Suppressor macrophage treated with lipopolysaccharide for 4 hours (primary cell): ENCODE measurements at places on chromosomes 13 and 19.
A peak's percentile ranks its signal among the peaks of the same experiment; 100 is the strongest.

GRCh38 chr13:48593536-48593935 lies 60.2 kb upstream of the CYSLTR2 start:
- no peak for DNase-seq

GRCh38 chr19:364496-365287 lies 20.1 kb upstream of the MIER2 start:
- no peak for DNase-seq

DNA sequence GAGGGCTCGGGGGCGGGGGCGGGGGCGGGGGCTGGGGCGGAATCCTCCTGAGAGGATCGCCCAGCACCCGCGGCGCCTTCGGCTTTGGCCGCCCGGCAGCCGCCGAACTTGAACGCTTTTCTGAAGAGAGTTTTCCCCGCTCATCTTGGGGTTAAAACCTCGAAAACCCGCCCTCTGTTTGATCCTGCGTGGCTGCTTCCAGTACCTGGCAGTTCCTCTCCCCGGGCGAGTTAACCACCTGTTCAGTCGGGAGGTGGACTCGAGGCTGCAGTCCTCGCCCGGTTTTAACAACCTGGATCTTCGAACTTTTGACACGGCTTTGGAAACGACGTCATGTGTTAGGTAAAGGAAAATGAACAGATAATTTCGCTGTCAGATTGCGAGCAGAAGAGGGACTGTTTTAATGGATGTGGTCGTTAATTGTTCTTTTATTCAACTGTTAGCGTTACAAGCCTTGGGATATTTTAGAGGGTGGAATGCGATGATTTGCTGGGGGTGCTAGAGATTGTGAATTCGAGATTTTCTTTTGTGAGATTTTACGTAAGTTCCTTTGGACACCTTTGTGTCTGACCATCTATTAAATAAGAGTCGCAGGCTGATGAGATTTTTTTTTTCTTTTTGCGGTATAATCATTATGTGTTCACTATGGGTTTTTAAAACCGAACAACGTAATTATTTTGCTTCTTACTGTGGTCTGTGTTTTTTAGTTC lies 1.0 kb downstream of the FNDC3A start:
- DNase-seq, result no peak

DNA sequence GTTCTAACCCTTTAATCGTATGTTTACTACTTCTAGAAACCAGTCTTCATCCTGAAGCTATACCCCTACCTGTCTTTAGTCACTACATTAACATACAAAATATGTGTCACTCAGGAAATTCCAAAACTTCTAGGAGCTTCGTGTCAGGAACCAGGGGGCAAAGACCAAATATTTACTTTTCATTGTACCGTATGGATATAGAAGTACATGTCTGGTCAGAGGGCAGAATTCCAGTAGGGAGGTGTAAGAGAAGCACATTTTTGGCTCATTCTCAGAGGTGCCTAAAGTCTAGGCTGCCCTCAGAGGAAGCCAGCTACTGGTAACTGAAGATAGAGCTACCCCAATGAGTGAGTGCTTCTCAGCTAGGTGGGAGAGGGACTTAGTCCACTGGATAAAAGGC lies 320.7 kb downstream of the DIAPH3 start:
- no peak for DNase-seq

DNA sequence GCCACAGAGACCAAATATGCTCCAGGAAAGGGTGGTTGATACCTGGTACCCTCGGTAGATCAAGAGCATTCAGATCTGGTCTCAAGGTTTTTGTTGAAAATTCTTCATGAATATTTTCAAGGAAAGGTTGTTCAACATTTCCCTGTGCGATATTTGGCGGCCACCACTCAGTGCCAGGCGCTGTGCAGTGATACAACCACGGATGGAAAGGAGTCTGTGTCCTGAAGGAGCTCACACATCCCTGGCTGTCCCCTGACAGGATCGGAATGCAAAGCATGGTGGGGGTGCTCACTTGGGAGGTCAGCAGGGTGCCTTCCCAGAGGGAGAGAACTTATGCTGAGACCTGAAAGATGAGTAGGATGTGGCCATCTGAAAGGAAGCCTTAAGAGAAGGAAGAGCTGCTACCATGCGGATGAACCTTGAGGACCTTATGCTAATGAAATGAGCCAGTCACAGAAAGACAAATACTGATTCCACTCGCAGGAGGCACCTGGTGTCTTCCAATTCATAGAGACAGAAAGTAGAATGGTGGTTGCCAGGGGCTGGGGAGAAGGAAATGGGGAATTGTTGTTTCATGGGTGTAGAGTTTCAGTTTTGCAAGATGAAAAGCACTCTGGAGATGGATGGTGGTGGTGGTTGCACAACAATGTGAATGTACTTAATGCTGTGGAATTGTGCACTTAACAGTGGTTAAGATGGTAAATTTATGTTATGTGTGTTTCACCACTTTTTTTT lies 41.6 kb downstream of the HSPH1 start:
- DNase-seq, result no peak

GRCh38 chr19:49772850-49773432 lies 6.1 kb downstream of the AP2A1 start:
- no peak for DNase-seq

DNA sequence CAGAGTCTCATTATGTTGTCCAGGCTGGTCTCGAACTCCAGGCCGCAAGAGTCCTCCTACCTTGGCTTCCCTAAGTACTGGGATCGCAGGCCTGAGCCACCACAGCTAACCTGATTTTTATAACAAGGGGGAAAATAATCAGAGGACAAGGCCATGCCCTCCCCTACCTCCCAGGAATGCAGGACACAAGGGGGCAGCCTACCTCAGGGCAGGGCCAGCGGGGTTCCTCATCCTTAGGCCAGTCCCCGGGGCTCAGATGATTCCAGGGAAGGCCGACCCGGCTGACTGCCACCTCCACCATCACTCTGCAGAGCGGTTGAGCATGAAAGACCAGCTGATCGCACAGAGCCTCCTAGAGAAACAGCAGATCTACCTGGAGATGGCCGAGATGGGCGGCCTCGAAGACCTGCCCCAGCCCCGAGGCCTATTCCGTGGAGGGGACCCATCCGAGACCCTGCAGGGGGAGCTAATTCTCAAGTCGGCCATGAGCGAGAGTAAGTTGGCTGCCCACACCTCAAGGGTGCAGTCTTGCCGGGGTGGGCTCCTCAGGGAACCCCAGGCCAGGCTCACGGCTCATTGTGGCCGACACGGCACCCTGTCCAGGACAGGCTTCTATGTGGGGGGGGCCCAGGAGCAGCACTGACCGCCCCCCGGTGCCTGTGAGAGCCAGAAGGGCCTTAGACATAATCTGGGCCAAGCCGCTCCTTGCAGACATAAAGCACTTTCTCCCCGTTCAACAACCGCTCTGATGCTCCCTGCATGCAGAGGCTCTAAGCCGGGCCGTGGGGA lies 26.8 kb downstream of the PEX11G start:
- no peak for DNase-seq

DNA sequence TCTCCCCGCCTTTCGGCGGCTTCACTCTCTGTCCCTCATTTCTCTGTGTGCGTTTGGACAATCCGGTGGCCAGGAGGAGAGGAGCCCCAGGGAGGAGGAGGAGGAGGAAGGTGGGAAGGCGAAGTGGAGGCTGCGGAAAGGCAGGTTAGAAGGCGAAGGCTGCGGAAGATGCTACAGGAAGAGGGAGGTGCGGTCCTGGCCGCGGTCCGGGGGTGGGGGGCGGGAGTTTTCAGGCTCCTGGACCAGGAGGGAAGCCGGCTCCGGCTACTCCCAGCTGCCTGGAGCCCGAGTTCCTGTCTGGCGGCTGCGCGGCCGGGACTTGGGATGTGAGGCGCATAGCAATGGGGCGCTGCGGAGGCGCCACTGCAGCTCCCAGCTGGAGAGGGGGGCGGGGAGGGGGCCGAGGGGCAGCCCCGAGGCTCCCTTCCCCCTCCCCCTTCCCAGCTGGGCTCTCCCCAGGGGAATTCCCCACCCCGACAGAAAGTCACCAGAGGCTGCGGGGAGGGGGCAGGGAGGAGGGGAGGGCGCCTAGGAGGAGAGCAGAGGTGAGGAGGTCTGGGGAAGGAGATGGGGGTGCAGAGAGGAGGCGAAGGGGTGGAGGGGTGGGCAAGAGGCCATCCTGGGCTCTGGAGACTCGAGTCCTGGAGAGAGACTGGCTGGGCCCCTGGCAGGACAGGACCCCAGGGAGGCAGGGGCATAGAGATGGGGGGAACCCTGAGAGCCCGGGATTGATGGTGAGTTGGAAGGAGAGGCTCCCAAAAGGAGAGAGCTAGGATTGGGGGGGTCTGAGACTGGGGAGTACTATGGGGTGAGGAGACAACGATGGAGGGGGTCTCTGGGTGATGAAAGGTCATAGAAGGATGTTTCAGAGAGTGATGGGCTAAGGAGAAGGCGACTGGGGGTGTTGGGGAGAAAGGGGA lies 2.0 kb downstream of the LRRC4B start:
- no peak for DNase-seq

GRCh38 chr13:49319951-49320350 lies 72.2 kb downstream of the CDADC1 start:
- no peak for DNase-seq

DNA sequence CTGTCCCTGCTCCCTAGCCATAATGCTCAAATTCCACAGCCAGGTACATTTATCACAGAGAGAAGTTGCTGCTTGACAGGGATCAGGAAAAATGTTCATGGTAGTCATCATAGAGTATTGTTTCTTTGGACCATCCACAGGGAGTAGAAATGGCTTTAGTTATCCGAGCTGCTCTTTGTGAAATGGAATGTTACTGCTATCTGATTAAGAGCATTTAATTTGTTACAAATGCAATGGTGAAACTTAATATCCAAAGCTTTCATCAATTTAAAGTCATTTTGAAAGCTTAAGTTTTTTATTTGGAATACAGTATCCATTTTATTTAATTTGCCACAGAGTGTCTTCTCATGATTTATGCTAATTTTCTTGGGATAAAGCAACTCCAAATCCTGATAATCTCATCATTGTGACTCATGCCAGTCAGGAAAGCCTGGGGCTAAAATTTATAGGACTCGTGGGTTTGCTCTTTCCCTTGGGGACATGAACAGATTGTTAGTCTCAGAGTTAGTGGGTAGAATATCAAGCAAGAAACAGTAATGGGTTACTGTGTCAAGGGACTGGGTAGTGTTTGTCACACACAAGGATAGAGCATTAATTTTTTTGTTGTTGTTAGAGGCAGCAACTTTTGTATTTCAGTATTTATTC lies 59.8 kb downstream of the SCEL start:
- DNase-seq, result no peak

DNA sequence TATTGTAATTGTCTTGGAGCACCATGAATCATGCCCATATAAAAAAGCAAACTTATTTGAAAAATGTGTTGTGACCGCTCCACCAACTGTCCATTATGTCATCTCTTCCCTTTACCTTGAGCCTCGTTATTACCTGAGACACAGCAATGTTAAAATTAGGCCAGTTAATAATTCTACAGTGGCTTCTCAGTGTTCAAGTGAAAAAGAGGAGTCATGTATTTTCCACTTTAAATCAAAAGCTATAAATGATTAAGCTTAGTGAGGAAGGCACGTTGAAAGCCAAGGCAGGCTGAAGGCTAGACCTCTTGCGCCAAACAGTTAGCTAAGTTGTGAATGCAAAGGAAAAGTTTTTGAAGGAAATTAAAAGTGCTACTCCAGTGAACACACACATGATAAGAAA lies 210.5 kb downstream of the GPC6 start:
- DNase-seq, result no peak

DNA sequence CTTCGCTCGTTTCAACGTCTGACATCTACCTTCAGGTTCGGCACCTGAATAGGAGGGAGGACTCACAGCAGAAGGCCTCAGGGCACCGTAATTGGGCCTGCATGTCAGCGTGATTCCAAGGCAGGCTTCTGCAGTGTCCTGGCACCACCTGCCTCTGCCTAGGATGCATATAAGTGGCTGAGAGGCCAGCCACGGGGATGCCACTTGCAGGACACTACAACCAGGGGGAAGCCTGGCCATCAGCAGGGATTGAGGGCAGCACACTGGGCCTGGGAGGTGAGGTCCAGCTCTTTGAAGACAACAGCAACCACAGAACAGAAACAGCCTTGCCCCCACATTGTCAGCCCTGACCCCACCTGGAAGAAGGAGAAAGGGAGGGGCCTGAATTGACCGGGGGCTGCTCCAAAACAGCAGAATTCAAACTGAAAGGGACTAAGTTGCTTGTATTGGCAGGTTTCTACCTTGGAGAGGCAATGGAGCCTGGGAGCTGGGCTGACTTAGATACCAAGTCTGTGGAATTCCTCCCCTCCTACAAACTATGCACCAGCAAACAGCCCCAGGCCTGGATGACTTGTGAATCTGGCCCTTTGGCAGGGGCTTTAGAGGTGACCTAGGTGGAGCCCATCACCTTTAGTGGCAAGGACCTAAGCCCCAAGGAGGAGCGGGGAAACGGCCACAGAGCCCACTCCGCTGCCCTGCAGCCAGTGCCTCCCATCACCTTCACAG lies 34.1 kb upstream of the POMP start:
- DNase-seq, result no peak

- no peak for DNase-seq
Measured at GRCh38 chr13:112143753-112144615, 77.0 kb downstream of the SOX1 start.

GRCh38 chr19:14915116-14915515 lies 26.2 kb upstream of the OR7C2 start:
- DNase-seq, result no peak

GRCh38 chr13:70390968-70391367 lies 282.7 kb upstream of the KLHL1 start:
- no peak for DNase-seq

- DNase-seq, result no peak
Measured at GRCh38 chr13:79658333-79658975, 177.5 kb downstream of the NDFIP2 start.

GRCh38 chr19:12156223-12157058 lies at the start of gene ZNF625:
Gene ZNF625, minus strand, starts transcription at chr19:12156734. Its CDS starts 176 bp downstream, at chr19:12156558.
- DNase-seq, result peak; percentile 76

GRCh38 chr19:16363133-16363851 lies 38.7 kb downstream of the KLF2 start:
- no peak for DNase-seq

DNA sequence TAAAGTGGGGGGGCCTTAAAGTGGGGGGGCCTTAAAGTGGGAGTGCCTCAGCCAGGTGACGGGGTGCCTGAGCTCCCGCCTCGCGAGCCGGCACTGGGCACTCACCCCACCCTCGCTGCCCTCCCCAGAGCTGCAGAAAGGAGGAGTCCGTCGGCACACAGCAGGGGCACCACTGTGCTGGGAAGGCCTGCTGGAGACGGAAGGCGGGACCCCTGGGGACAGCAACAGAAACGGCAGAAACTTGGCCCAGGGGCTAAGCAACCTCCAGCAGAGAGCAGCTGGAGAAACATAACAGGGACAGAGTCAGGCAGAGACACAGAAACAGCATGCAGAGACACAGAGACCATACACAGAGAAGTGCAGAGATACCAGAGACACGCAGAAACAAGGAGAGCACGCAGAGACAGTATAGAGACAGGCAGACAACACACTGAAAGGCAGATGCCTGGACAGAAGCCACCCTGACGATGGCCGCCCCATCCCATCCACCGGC lies 7.9 kb downstream of the CFD start:
- no peak for DNase-seq
